Glutamatergic neuron (in vitro differentiated cells): ENCODE measurements at places on chromosomes 2 and 18. TPM values are rescaled to one million over a fixed set of nuclear protein-coding genes. Genes with fewer than 3 reads are reported as not detected.

DNA sequence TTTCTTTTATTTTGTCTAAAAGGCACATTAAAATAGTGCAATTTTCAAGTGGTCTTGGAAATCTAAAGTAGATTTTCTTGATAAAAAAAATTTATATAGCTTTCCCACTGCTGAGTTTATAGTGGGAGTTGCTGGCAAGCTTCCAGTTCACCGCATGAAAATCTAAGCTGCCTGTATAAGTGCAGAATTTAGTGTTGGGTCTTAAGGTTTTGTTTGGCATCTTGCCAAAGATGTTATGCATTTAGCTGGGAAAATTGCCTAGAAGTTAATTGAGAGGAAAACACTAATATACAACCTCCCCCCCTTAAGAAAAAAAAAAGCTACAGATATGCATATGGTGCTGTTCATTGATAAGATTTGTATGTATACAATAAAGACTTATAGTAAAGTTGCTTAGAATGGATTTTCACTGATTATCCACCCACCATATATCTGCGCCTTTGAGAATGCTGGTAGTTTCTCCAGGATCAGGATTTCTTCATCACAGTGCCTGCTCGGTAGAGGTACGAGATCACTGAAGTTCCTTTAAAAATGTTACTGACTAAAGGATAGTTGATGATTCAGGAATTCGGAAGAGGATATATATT lies 803.2 kb upstream of the POU3F3 start:
- no peak overlapping the region for H3K27ac ChIP-seq
- no peak for DNase-seq
- no peak overlapping the region for H3K4me3 ChIP-seq
- no peaks in the 10 kb centered on the region for H3K27me3 ChIP-seq
- H3K36me3 ChIP-seq, result no peaks in the 10 kb centered on the region

VWC2L gene
- total RNA-seq, result 0.15 TPM

GRCh38 chr2:101386599-101387150 lies 628 bp downstream of the CREG2 start:
- peak overlapping the region; percentile 79 for H3K4me3 ChIP-seq
- H3K36me3 ChIP-seq, result no peaks in the 10 kb centered on the region
- no peaks in the 10 kb centered on the region for H3K4me1 ChIP-seq

DNA sequence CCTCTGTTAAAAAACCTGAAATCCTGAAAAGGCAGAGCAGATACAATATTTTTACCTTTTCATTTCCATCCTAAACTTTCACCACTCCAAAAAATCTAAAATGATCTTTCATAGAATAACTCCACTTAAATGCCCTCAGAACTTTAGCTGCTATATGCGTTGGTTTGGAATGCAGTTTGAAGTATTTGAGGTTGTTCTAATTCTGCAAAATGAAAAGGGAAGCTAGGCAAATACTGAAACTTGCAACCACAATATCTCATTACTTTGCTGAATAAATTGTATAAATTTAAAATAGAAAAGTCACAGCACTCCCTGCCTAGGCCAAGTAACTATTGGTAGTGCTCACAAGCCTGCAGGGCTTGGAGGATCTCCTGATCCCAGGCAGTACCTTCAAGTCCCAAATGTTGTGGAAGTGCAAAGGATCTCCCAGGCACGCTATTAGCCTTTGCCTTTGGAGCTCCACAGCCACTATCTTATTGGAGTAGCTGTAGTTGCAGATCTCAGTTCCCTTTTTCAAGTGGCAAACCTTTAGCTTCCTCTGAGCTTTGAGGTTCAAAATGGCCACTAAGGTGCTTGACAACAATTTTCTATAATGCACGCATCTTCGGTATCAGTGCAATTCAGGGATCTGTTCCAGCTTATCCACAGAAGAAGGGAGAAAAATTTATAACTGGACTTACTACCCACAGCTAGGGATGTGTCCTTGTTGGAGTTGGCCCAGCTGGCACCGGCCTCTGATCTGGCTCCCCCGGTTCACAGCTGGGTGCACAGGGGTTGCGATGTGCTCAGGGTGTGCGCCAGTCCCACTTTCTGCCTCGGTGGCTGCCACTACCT lies 43.4 kb upstream of the ANKRD62 start:
- peaks cover 3% of the 10 kb centered on the region for H3K27me3 ChIP-seq
- no peaks in the 10 kb centered on the region for H3K36me3 ChIP-seq
- no peak overlapping the region for H3K4me3 ChIP-seq
- no peaks in the 10 kb centered on the region for H3K4me1 ChIP-seq
- H3K27ac ChIP-seq, result no peak overlapping the region
- DNase-seq, result no peak

GRCh38 chr2:105775809-105776559 lies 31.3 kb downstream of the NCK2 start:
- H3K4me3 ChIP-seq, result no peak overlapping the region
- H3K4me1 ChIP-seq, result peaks cover 49% of the 10 kb centered on the region
- H3K27me3 ChIP-seq, result no peaks in the 10 kb centered on the region
- DNase-seq, result no peak
- H3K27ac ChIP-seq, result no peak overlapping the region

DNA sequence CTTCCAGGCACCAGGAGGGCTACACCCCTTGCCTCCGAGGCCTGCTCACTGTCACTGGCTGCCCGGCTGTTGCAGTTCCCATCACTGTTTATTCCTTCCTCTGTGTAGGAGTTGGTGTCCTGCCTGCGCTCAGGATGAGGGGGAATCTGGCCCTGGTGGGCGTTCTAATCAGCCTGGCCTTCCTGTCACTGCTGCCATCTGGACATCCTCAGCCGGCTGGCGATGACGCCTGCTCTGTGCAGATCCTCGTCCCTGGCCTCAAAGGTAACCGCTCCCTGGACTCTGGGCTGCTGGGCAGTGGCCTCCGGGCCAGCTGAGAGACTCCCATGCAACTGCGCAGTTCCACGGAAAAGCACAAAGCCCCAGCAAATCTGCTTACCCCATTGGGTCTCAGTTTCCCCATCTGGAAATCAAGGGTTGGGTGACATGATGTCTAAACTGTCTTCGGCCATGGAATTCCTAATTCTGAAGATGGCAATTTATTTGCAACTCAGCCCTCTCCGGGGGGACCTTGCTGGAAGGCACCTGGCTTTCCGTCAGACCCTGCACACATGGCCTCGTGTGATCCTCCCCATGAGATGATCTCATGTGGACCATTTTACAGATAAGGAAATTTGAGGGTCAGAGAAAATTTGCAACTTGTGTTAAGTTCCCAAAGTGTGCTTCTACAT lies 9.4 kb downstream of the COLEC11 start:
- H3K27ac ChIP-seq, result no peak overlapping the region
- no peaks in the 10 kb centered on the region for H3K36me3 ChIP-seq
- H3K4me1 ChIP-seq, result peaks cover 3% of the 10 kb centered on the region

DNA sequence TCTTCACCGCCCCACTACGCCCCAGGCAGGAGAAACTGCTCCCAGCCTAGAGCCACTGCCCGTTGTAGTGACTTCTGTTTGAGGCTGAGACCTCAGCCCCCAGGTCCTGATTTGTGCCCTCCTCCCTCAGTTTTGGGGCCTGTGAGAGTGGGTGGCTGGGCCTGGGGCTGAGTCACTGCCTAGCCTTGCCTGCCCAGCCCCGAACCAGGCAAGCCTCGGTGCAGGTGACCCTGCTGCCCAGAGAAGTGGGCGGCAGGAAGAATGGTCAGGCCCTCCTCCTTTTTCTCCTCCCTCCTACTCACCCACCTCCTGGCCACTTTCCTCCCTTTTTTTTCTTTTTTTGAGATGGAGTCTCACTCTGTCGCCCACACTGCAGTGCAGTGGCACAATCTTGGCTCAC lies 66.6 kb downstream of the ZFP36L2 start:
- H3K4me3 ChIP-seq, result no peak overlapping the region
- no peaks in the 10 kb centered on the region for H3K36me3 ChIP-seq
- no peak overlapping the region for H3K27ac ChIP-seq
- H3K27me3 ChIP-seq, result peaks cover 8% of the 10 kb centered on the region
- no peaks in the 10 kb centered on the region for H3K4me1 ChIP-seq

DSG1 gene
- not detected for total RNA-seq

DNA sequence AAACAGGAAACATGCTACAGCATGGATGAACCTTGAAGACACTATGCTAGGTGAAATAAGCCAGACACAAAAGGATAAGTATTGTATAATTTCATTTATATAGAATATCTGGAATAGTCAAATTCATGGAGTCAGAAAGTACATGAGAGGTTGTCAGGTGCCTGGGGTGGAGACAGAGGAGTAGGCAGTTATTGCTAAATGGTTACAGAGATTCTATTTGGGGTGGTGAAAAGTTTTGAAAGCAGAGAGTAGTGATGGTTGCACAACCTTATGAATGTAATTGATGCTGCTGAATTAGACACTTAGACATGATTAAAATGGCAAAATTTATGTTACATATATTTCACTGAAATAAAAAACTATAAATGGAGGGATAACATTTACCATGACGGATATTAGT lies 197.4 kb downstream of the VAPA start:
- no peak overlapping the region for H3K4me3 ChIP-seq
- no peak for DNase-seq
- H3K36me3 ChIP-seq, result peaks cover 7% of the 10 kb centered on the region

GALNT5 gene
- 0.10 TPM for total RNA-seq

GRCh38 chr18:52220062-52220591 lies 119.9 kb upstream of the DCC start:
- peaks cover 2% of the 10 kb centered on the region for H3K27me3 ChIP-seq
- H3K36me3 ChIP-seq, result no peaks in the 10 kb centered on the region
- DNase-seq, result no peak
- peaks cover 7% of the 10 kb centered on the region for H3K4me1 ChIP-seq
- no peak overlapping the region for H3K27ac ChIP-seq

DNA sequence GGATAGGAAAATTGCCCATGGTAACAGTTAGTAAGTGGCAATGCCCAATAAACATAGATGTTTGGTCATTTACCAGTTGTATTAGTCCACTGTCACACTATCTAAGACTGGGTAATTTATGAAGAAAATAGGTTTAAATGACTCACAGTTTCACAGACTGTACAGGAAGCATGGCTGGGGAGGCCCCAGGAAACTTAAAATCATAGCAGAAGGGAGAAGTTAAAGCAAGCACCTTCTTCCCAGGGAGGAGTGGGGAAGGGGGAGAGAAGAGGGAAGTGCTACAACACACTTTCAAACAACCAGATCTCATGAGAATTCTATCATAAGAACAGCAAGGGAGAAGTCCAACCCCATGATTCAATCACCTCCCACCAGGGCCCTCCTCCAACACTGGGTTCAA lies 23.4 kb downstream of the NR4A2 start:
- H3K27me3 ChIP-seq, result no peaks in the 10 kb centered on the region
- H3K36me3 ChIP-seq, result no peaks in the 10 kb centered on the region
- peaks cover 14% of the 10 kb centered on the region for H3K4me1 ChIP-seq
- H3K27ac ChIP-seq, result no peak overlapping the region
- H3K4me3 ChIP-seq, result no peak overlapping the region

- DNase-seq, result no peak
- no peak overlapping the region for H3K4me3 ChIP-seq
- peaks cover 16% of the 10 kb centered on the region for H3K36me3 ChIP-seq
- peaks cover 19% of the 10 kb centered on the region for H3K4me1 ChIP-seq
Measured at GRCh38 chr18:10002280-10002679, 88.5 kb downstream of the VAPA start.

SERPINB4 gene
- not detected for total RNA-seq

OTOS gene
- total RNA-seq, result not detected

- H3K4me3 ChIP-seq, result no peak overlapping the region
- no peaks in the 10 kb centered on the region for H3K4me1 ChIP-seq
- H3K27me3 ChIP-seq, result peaks cover 2% of the 10 kb centered on the region
- DNase-seq, result no peak
- H3K27ac ChIP-seq, result no peak overlapping the region
Measured at GRCh38 chr2:218755567-218756404, 26.2 kb upstream of the CYP27A1 start.

DNA sequence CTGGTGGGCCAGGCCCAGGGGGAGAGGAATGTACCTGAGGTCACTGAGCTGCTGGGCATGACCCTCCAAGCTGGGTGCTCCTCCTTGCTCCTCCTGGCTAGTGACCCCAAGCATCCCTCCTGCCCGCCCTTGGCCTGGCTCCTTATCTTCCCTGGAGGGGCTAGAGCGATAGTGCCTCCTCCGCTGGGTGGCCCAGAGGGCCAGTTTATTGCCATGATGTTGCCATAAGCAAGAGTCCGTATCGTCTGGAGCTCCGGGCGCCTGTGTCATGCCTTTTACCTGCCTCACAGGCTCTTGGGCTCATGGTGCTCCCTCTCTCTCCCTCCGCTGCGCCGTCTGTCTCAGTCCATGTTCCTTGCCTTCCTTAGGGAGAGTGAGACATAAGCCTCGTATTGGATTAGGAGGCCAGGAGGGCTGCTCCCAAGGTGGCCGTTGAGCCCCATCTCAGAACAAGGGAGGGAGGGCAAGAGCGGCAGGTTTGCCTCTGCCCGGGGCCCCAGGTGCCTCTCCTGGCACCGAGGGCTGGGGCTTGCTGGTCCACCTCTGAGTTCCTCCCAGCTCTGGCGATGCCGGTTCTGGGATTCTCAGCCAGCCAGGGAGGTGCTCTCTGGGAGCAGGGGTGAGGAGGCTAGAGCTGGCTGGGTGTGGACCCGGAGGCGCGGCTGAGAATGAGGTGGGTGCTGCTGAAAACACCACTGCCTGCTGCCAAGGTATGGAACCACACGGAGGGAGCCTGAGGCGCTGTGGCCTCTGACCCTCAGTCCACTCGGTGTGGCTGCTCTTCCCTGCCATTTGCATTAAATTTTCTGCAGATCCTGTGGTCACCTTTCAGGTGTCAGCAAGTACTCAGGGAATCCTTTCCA lies 22.6 kb downstream of the KCNIP3 start:
- H3K27me3 ChIP-seq, result peaks cover 4% of the 10 kb centered on the region
- no peak overlapping the region for H3K4me3 ChIP-seq
- H3K4me1 ChIP-seq, result peaks cover 8% of the 10 kb centered on the region
- H3K27ac ChIP-seq, result no peak overlapping the region
- no peak for DNase-seq
- H3K36me3 ChIP-seq, result no peaks in the 10 kb centered on the region

RIT2 gene
- not detected for total RNA-seq

NLRC4 gene
- not detected for total RNA-seq

GRCh38 chr2:125707611-125708010 lies 948.3 kb upstream of the GYPC start:
- DNase-seq, result no peak
- H3K27ac ChIP-seq, result no peak overlapping the region
- H3K4me1 ChIP-seq, result no peaks in the 10 kb centered on the region
- no peaks in the 10 kb centered on the region for H3K36me3 ChIP-seq
- H3K27me3 ChIP-seq, result no peaks in the 10 kb centered on the region
- no peak overlapping the region for H3K4me3 ChIP-seq

DNA sequence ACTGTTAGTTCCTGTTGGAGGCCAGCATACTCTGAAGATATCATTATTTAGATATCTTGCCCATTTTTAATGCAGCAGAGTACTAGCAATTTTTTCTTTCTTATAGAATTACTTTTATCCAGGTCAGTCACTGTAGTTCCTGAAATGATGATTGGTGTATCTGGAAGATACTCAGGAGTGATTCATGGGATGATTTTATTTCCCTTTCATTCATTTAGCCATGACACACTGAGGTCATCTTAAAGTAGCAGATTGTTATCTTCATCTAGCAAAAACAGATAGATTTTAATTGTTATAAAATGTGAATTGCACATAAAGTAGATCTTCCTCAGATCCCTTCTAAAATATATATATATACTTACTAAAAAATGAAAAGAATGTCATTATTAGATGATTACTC lies 109.1 kb downstream of the PIK3C3 start:
- H3K27ac ChIP-seq, result no peak overlapping the region
- no peaks in the 10 kb centered on the region for H3K36me3 ChIP-seq
- no peaks in the 10 kb centered on the region for H3K4me1 ChIP-seq
- no peak overlapping the region for H3K4me3 ChIP-seq

ZAP70 gene
- 1.3 TPM for total RNA-seq

- peaks cover 18% of the 10 kb centered on the region for H3K36me3 ChIP-seq
- no peaks in the 10 kb centered on the region for H3K4me1 ChIP-seq
- no peak overlapping the region for H3K27ac ChIP-seq
- H3K27me3 ChIP-seq, result no peaks in the 10 kb centered on the region
- no peak for DNase-seq
Measured at GRCh38 chr2:181542170-181542569, 85.0 kb downstream of the ITGA4 start.
